ENCODE measurements at places on chromosomes 7 and 10.

DNA sequence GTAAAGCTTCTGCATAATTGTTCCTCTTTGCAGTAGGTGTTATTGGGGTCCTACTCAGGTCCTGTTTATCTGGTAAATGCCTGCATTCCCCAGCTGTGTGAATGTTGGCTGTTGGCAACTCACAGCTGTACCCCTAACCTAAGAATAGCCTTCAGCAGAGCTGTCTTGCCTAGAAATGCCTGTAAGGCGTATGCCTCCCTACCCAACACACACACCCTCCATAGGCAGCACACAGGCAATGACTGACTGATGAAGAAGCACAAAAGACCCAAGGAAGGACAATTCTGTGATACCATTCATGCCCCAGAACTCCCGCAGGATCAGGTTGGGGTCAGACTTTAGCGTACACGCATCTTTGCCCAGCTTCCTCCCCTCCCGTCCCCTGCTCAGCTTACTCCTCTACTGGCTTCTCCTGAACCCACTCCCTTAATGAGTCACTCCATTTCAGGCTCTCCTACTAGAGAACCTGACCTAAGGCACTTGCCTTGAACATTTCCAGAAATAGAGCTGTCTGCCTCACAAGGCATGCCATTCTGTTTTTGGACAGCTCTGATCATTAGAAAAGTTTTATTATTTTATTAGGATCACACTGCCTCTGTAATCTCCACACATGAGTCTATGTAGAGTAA lies 99.2 kb upstream of the PIK3CG start:
- DNase-seq = no peak

DNA sequence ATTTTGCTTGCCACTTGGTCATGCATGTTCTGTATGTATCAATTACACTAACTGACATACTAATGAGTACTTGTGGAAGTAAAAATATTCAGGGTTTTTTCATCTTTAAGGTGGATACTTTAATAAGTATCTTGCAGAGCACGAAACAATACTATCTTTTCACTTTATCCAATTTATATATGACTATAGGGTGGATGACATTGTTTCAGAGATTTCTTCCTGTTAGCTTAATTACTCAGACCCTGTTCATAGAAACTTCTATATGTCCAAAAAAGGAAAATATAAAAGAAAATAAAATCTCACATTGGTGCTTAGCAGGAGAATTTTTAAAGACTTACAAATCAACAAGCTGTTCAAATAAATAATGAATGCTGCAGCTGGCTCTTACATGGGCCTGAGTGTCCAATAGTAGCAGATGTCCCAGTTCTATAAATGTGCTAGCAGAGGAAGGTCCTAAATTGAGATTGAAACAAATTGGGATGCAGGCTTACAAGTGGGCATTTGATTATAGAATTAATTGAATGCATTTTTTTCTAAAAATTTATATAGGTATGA lies 91.5 kb upstream of the THSD7A start:
- no peak for DNase-seq

- DNase-seq = no peak
These were observed 122.9 kb upstream of the INSYN2A start for GRCh38 chr10:127319271-127319670.

DNA sequence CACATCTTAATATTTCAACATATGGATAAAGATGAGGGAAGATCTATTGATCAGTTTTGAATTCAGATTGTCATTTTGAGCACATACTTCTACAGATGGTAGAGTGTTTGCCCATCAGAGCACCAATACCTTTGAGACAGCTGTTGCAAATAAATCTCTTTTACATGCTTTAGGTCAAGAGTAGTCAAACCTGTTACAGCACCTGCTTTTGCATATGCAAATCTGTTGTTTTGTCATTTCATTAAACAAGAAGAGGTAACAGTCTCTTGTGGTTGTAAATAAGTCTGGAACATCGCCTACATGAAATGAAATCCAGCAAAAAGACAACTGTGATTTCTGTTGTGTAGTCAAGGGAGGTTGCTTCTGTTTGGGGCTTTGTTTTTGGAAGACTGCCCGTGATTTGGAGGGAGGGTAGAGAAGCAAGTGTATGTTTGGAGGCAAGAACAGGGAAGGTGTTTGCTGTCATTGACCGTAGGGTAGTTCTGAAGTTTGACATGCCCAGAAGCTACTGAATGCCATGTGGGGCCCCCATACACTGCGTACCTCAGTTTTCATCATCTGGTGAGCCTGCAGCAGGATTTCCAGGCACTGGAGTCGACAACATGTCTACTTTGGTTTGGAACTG lies 233.6 kb upstream of the PPP1R3A start:
- DNase-seq = no peak

DNA sequence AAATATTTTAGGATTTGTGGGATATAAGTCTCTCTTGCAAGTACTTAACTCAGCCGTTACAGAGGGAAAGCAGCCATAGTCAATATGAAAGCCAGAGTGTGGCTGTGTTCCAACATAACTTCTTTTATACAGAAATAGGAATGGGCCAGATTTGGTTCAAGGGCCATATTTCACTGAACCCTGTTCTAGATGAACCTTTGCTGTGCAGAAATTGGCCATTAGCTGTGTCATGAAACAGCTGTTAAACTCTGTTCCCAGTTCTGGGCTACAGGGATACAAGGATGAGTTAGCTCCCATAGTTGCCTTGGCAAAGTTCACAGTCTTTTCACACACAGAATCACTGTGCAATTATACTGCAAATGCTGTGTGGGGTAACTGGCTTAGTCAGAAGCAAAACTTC lies 213.9 kb upstream of the LRRN3 start:
- DNase-seq = peak; percentile 35

DNA sequence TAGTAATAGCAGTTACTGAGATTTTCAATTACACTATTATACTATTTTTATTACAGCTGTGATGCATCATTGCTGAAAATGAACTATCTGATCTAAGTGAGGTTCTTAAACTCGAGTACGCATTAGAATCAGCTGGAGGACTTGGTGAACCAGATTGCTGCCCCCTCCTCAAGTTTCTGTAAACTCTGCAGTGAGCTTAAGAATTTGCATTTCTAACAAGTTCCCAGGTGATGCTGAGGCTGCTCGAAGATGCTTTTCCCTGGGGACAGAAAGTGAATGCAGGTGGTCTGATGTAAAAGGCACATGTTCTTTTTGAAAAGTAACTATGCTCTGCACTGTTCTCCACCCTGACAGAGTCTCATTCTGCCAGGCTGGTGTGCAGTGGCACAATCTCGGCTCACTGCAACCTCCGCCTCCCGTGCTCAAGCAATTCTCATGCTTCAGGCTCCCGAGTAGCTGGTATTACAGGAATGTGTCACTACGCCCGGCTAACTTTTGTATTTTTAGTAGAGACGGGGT lies 12.5 kb downstream of the RNF133 start:
- DNase-seq = no peak

- peak; percentile 69 for DNase-seq
These were observed 28.3 kb downstream of the NCAPG2 start for GRCh38 chr7:158676171-158676840.

- DNase-seq = peak; percentile 38
These were observed 133.9 kb downstream of the DKK1 start for GRCh38 chr10:52447931-52448353.

DNA sequence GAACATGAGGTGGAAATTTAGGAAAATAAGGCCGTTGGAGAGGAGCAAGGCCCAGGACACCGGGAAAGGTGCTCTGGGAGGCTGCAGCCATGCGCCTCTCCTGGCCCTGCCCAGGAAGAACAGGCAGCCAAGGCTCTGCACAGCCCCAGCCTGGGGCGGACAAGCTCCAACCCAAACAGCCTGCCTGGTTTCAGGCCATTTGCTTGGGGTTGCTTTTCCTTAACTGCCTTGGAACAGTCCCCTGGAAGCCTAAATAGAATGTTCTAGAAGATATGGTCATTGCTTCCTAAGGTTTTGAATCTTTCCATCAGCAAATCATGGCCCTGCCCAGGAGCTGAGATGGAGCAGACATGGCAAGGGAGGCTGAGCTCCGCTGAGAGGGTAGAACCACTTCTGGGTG lies 11.0 kb downstream of the VSTM4 start:
- DNase-seq = no peak

DNA sequence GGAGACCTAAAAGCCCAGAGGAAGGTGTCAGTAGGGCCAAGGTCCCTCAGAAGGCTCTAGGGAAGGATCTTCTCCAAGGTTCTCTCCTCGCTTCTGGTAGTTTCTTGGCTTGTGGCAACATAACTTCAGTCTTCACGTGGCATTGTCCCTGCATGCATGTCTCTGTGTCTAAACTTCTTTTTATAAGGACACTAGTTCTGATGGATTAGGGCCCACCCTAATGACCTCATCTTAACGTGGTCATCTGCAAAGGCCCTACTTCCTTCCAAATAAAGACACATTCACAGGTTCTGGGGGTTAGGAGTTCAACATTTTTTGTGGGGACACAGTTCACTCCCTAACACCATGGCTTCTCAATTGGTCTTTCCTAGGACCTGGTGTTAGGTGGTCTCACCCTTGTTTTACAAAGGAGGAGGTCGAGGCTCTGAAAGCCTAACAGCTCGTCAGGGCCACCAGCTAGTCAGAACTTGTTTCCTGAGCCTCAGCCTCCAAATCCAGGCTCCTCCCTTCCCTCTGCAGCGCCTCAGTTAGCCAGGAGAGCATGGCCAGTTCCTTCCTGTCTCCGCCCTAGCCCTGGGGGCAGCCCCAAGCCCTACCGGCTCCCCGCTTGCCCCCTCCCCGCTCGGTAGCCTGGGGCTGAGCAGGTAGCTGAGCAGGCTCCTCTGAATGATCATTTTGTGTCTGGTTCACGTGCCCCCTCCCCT lies 109.7 kb upstream of the PPIF start:
- DNase-seq = no peak

- peak; percentile 55 for DNase-seq
These were observed at the start of gene SEMA4G for GRCh38 chr10:100969187-100970075. TSS of gene SEMA4G (plus strand) at chr10:100969504. CDS start at chr10:100972913, 3,409 bp downstream.

GRCh38 chr10:24382979-24383663 lies 174.2 kb downstream of the KIAA1217 start:
- DNase-seq = no peak

DNA sequence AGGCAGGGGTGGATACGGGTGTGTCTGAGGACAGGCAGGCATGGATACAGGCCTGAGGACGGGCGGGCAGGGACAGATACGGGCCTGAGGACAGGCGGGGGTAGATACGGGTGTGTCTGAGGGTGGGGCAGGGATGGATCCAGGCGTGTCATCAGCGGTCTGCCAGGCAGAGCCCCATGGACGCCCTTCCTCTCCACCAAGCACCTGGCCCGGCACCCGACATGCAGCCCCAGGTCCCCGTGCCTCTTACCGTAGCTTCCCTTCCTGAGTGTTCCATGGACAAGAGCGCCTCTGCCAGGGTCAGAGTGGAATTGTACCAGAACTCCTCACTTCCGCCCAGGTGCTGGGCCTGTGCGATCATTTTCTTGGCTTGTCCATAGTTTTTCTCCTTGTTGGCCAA lies 74.6 kb upstream of the NKX6-2 start:
- no peak for DNase-seq

DNA sequence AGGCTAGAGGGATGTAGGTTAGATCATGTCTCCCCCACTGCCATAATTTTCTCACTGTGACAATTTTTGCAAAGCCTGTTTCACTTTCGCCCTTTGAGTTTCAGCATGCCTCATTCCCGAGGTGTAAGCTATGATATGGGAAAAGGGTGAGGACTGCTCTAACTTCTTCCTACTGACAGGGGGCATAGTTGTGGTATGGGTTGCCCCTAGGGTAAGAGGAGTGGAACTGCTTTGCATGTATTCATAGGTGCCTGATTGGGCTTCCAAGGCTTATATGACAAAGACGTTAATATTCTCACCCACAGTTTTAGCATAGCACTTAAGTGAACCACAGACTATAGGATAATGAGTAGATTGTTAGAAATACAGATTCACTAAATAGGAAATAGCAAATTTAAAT lies 148.7 kb downstream of the BBS9 start:
- no peak for DNase-seq

DNA sequence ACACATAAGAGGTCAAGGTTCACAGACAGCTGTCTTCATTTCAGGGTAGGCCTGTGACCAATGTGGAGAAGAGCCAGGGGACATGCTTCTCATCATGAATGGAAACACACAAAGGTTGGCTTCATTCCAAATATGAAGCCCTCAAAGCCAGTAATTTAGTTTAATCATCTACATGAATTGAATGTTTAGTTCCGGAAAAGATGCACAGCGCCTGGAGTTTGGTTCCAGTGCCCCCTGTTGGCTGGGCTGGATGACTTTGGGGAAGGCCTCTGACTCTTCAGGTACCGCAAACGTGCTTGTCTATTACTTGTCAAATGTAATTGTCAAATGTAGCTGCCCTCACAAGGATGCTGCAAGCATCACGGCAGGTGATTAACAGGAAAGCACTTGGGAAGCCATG lies 130.7 kb downstream of the ADRA2A start:
- no peak for DNase-seq

- DNase-seq = no peak
These were observed 990.6 kb upstream of the PHF14 start for GRCh38 chr7:9983048-9983447.

DNA sequence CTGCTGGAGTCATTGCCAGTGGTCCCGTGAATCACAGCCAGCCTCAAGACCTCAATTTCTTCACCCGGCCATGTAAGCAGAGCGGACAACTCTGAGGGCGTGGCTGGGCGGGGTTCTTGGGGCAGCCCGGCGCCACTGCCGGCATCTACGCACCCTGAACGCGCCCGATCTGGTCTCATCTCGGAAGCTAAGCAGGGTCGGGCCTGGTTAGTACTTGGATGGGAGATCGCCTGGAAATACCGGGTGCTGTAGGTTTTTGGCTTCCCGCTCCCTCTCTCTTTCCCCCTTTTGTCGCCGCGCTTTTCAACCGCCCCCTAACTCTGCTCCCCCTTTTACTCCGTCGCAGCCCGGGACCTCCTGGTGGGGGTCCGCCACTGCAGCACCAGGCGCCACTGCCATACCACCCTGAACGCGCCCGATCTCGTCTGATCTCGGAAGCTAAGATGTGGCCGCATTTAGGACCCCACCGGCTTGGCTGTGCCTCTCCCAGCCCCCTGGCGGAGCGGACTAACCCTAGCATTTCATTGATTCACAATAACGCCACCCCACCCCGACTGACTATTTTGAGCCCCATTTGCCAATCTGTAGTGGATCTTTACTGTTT lies 25.3 kb downstream of the GARIN1A start:
- peak; percentile 97 for DNase-seq

DNA sequence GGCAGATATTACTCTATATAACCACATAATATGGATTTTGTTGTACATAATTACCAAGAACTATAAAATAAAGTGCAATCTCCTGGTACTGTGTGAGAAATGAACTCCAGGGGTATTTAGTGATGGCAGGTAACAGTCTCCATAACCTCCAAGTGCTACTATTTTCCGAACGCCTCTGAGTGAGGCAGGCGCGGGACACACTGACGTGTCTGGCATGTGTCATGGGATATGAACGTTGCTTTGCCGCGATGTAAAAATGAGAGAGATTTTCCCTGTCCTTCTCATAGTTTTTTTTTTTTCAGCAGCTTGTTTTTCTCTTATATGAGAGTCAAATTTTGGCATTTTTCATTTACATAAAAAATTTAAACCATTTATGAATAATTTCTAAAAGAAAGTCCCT lies 3.6 kb downstream of the ADARB2 start:
- no peak for DNase-seq

GRCh38 chr10:27834476-27834875 lies 88.9 kb upstream of the MKX start:
- DNase-seq = no peak
